ENCODE measurements at places on chromosomes 5 and 9.

GRCh38 chr5:99317136-99317535 is 388.3 kb upstream of the CHD1 start:
- DNase-seq = no peak

DNA sequence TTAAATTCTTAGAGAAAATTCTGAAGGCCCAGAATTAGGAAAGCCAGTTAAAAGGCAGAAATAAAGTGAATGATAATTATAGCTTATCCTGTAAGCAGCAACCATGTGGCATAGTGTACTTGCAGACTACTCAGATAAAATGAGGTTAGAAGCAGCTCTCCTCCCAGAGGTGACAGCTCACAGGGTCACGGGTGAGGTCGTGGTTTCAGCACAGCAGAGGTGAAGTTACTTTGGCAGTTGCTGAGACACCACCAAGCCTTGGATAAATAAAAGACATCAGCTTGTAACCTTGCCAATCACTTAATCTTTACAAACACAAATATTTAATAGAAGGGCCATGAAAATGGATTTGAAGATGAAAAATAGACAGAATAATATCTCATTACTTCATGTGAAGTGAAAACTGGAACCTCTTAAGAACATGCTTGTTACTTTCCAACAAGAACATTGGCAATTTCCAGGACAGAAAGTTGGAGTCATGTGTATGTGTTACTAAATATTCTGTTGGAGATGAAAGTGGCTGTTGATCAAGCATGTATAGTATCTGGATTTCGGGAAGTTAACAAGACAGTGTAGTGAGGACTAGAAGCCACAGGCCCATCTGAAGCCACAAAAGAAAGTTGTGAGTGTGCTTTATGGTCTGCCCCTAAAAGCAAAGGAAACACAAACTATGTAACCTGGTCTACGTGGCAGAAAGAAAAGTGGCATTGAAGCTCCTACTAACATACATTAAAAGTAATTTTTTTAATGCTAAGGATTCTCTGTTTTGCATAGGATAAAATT is 134.4 kb downstream of the ERCC6L2 start:
- peak; percentile 57 for DNase-seq

DNA sequence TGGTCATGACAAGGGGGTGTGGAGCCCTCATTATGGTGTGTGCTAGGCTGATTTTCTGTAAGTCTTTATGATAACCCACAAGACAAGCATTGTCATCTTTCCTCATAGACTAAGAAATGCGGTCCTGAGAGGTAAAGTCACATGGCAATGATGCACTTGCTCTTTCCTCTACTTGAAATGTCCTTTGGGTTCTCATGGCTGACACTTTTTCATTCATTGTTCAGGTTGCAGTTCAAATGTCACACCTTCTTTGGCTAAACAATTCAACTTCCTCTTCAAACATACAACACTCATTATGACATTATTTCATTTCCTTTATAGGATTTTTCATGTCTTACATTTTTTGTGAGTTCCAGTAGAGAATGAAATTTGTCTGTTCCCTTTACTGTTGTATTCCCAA is 323.6 kb upstream of the PRR16 start:
- no peak for DNase-seq

DNA sequence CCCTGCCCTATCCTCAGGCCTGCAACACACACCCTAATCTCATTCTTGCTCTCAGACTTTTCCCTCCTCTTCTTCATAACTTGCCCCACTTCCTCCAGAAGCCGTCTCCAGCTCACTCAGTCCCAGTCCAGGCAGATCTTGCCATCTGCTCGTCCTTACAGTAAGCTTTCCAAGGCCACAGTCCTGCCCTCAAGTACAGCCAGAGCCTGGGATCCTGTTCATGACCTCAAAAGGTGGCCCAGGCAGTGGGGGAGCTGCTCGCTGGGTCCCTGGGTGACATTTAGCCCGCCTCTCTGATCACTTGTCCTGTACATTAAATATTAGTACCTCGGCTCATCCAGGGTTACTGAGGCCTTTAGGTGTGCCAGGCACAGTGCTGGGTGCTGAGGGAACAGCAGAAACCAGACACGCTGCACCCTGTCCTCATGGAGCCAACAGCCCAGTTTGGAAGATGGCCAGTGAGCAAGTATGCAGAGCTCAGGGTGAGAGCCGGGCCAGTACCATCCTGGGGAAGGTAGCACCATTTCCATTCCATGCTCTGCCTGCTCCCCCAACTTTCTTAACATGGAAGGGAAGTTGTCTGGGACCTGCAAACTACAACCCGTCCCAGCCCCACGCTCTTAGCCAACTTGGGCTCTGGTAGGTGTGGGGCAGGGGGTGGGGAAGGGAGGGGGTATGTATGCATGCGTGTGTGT is 100.4 kb downstream of the C5orf15 start:
- no peak for DNase-seq

DNA sequence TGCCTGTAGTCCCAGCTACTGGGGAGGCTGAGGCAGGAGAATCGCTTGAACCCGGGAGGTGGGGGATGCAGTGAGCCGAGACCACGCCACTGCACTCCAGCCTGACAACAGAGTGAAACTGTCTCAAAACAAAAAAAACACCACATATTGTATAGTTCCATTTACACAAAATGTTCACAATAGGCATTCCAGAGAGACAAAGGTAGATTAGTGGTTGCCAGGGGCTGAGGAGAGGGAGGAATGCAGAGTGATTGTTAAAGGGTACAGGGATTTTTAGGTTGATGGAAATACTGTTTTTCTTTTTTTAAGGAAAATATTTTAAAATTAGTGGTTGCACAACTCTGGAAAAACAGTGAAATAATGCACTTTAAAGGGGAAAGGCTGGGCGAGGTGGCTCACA is 19.6 kb downstream of the ETF1 start:
- no peak for DNase-seq

GRCh38 chr9:37639841-37640240 is 10.9 kb upstream of the FRMPD1 start:
- no peak for DNase-seq

GRCh38 chr9:129669141-129669718 is 3.8 kb downstream of the PRRX2 start:
- DNase-seq = no peak

GRCh38 chr5:88897748-88898147 is 14.8 kb upstream of the MEF2C start:
- DNase-seq = no peak

DNA sequence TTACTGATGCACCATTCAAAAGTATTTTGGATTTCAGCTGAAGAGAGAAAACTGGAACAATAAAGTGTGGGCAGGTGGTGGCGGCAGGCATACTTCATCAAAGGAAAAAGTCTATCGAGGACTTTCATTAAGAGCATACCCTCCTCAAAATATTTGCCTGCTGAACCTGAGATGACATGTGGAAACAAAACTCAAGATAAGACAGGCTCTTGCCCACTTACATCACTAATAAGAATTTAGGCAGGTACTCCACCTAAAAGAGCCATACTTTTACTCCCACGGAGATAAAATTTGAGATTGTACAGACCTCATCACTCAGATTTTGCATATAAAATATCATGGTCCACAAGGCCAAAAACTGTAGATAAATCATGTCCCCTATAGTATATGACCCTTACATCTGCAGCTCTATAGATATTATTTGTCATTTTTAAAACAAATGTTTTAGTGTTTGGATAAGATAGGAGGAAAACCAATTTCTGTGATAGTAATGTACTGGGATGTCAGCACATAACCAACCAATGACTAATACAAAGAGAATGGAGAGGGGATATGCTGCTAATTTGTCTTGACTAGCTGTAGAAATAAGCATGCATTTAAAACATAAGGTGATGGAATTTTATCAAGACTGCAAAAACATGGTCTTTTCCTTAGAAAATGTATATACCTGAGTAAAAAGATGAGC is 730.6 kb upstream of the ZNF608 start:
- no peak for DNase-seq

DNA sequence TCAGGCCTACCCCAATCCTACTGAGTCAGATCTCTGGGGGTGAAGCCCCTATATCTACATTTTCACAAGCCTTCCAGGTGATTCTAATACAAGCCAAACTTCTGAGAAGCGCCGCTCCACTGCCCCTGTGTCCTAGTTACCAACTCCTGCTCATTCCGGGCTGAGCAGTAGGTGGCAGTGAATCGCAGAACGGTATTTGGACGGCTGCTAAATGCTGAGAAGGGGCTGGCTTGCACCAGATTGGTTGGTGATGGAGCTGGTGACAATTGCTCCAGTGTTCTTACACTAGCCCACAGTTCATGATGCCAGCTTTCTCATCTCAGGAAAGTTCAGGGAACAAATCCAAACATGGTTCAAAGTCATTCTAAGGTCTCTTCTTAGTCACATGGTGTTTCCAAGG is 31.1 kb upstream of the FGF1 start:
- peak; percentile 12 for DNase-seq

DNA sequence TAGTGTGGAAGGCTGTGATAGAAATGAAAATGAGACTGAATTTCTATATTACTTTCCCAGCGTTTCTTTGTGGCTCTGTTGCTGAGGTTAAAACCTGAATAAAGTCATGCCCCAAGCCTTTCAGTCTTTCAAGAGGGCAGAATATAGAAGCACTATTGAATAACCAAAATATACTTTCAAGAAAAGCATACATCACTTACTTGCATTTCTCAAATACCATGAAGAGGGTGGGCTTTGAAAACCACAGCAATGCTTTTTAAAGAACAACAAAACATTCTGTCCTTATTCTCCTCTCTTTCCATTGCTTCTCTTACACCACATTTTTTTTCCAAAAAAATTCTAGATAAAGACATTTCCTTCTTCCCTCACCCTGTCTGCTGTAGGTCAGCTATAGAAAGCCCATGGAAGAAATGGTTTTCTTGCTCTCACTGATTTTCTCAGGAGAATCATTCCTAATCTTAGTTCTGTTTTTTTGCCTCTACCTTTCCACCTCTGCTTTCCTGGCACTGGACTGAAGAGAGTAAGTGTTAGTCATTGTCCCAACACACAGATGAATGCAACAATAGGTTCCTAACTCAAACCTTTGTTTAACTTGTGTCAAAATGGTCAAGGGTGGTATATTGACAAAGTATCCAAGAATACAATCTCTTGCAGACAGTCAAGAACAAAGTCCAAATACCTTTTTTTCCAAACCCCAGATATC is 51.6 kb downstream of the NUDT12 start:
- no peak for DNase-seq

- DNase-seq = no peak
Observed at GRCh38 chr5:88937406-88937805, 54.4 kb upstream of the MEF2C start.

DNA sequence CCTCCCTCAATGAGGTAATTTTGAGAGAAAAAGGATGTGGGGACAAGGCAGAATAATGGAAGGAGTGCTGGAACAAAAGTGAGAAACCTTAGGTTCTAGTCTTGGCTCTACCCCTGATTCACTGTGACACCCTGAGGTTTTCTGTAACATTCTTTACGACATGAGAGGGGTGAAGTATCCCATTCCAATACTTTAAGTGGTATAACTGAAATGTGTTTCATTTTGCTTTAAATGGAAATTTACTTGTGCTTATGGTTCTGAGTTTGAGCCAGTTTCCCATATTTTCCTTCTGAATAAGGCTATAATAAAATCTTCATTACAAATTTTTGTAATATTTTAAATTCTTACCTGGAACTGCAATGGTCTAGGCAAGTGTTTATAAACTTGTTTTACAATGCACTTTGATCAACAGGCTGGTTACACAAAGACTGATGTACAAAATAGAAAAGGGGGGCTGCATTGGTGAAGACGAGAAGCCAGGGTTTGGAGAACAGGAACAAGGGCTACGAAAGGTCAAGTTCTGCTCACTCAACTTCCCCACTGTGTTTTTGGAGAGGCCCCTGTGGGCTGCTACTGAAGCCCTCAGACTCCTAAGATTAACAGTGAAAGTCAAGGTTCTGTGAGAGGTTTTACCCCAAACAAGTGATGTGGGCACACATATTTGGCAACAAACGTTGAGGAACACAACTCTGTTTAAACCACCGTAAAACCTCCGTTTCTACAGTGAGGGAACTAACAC is 171.9 kb upstream of the ELL2 start:
- no peak for DNase-seq

GRCh38 chr9:122190597-122191381 is 31.1 kb downstream of the MORN5 start:
- DNase-seq = no peak

GRCh38 chr5:142065273-142065672 is 43.3 kb upstream of the NDFIP1 start:
- no peak for DNase-seq

DNA sequence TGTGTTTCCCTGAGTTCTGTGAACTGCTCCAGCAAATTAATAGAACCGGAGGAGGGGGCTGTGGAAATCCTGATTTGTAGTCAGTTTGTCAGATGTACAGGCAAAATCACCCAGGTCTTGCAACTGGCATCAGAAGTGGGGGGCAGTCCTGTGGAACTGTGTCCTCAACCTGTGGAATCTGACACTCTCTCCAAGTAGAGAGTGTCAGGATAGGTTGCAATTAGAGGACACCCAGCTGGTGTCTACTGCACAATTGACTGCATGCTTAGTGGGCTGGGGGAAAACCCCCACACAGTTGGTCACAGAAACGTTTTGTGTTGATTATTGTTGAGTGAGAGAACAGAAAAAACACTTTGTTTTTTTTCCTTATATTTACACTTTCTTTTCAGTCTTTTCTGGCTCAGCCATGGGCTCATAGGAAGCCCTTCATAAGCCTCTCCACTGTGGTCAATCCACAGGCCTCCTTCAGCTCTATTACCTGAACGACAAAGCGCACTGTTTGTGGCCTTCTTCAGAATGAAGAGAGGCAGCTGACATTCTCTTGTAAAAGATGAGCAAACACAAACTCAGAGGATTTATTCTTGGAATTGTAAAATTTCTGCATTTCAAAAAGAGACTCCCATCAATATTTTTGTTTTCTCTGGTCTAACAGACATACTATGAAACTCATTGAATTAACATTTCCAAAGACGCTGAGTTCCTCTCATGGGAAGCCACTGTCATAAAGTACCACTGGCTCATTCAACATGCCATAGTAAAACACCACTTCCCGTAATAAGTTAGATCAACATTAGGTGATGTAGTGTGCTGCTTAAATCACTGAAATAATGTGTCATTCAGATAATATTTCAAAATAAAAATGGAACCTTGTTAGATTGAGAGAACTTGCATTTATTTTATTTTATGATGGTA is 348.9 kb upstream of the RFX3 start:
- DNase-seq = no peak

DNA sequence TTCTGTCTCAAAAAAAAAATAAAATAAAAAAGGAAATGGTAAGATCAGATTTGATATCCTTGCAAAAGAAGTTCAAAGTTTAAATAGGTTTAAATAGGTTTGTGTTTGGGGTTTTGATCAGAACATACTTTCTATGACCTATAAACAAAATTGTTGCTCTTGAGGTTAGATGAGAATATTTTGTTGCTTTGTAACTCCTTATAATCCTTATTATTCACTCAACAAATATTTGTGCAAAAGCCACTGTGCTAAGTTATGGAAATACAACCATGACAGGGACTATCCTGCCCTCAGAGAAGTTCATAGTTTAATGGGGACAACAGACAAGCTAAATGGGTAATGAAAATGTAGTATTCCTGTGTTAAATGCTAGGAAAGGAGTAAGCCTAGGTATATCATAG is 71.5 kb downstream of the INVS start:
- DNase-seq = no peak

- DNase-seq = no peak
Observed at GRCh38 chr5:86918246-86918645, 300.5 kb downstream of the COX7C start.

GRCh38 chr5:164809821-164810220 is 1304.4 kb downstream of the MAT2B start:
- no peak for DNase-seq

Measured in stimulated activated CD8-positive, alpha-beta memory T cell treated with anti-CD3 and anti-CD28 coated beads, Interleukin-4, amount 100 ng/mL, for 4 hours (primary cell).